ENCODE measurements at places on chromosomes 6 and 20.

GRCh38 chr6:90035047-90035723 is 140.9 kb downstream of the GJA10 start:
- no peak for DNase-seq

DNA sequence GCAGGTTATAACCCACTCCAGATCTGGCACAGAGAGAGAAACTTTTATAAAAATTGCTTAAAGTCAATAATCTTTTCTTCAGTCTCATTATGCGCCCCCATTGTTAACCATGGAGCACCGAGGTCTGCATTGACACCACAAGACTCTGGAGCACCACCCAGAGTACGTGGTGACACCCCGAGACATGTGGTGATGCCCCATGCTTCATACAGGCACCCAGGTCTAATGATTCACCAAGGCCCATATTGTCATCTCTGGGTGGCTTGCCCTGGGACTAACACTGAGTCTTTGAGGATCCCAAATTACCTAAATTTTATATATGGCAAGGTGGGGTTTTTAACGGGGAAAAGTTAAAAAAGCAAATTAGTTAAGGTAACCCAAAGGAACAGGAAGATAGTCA is 31.1 kb downstream of the CD109 start:
- no peak for DNase-seq

DNA sequence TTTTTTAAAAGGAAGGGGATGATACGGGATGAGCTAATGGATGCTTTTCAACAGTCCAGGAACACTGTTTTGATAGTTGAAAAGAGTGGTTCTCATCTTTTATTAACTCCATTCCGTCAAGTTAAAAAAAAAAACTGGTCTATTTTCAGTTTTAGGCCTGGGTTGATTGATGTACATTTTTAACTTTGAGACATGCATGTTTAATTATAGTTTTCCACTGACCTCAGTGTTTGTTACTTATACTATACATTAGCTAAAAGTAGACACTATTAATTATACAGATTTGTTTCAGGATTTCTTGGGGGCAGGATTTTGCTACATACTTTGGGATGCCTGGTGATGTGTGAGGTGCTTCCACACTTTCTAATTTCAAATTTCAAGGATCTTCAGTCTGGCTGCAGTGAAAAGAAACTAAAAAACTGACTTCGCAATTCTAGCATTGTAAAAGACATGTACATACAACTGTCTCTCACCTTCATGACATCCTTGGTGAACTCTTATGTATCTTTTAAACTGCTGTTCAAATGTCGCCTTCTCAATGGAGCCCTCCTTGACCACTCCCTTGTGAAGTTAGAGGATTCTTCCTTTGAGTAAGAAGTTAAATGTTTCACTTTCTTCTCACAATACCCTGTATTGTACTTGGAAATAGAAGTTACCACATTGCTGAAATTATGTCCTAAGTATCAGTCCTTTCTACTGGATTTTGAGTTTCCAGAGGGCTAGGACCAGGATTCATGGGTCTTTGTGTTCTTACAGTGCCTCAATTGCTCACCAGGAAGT is 101.7 kb downstream of the TSHZ2 start:
- no peak for DNase-seq

GRCh38 chr20:13546497-13547131 is 92.1 kb downstream of the TASP1 start:
- DNase-seq, result peak; percentile 28

DNA sequence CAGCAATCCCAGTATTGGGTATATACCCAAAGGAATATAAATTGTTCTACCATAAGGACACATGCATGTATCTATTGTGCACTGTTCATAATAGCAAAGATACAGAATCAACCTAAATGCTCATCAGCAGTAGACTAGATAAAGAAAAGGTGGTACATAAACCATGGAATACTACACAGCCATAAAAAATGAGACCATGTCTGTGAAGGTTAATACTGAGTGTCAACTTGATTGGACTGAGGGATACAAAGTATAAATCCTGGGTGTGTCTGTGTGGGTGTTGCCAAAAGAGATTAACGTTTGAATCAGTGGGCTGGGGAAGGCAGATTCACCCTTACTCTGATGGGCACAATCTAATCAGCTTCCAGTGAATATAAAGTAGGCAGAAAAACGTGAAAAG is 86.9 kb downstream of the MAN1A1 start:
- no peak for DNase-seq

- no peak for DNase-seq
These were observed 7.2 kb upstream of the UQCC2 start for GRCh38 chr6:33718713-33719112.

GRCh38 chr6:87200469-87201175 is 45.3 kb downstream of the ZNF292 start:
- DNase-seq, result no peak

GRCh38 chr6:19410481-19410880 is 426.7 kb upstream of the ID4 start:
- DNase-seq, result no peak

DNA sequence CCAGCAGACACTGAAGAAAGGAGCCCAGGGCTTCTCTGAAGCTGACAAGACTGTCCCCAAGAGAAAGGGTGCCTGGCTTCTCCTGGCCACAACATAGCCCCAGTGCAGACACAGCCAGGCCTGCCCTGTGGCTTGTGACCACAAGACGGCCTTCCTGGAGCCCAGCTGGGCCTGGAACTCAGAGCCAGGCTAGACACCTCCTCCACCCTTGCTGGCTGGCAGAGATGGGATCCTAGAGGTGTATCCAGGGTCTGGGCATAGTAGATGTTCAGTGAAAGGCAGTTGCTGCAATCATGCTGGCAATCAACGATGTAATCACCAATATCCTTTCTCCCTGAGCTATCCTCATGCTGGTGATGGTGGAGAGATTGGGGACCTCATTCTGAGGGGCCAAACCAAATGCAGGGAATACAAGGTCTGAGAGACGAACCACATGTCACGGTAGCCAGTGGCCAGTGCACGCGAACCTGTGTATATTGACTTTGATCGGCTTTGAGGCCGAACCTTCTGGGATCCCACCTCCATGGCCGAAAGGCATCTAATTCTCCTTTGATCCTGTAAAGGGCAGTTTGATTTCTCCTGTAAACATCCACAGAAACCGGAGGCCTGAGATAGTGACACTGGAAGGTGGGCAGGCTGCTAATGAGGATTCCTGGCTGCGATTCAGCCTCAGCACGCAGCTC is 115.2 kb downstream of the PSMB1 start:
- DNase-seq, result no peak

- no peak for DNase-seq
These were observed 453.2 kb upstream of the PTCHD4 start for GRCh38 chr6:48564036-48564820.

- no peak for DNase-seq
These were observed 469.8 kb upstream of the SOX4 start for GRCh38 chr6:21123507-21124436.

- DNase-seq, result no peak
These were observed 116.0 kb downstream of the LRRC1 start for GRCh38 chr6:53910834-53911233.

GRCh38 chr20:54382419-54382818 is 93.0 kb upstream of the DOK5 start:
- no peak for DNase-seq

DNA sequence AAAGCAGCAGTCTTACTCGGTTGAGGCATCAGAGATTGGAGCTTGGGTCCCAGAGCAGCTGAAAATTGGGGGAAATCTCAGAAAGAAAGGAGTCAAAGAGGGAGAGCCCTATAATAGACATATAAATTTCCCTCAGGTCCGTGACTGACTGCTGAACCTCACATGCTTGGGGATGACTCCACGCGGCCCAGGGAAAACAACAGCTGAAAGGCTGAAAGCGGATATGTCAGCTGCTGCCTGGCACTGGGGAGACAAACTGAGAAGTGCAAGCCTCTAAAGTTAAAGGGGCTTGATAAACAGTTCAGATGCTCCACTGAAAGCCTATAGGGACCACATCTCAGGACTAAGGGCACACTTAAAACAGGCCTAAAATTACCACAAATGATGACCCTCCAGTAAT is 255.9 kb upstream of the RIN2 start:
- DNase-seq, result no peak

- no peak for DNase-seq
These were observed 80.0 kb downstream of the CRYBG1 start for GRCh38 chr6:106440546-106440945.

- DNase-seq, result no peak
These were observed 283.2 kb upstream of the HSF2 start for GRCh38 chr6:122116119-122116834.

DNA sequence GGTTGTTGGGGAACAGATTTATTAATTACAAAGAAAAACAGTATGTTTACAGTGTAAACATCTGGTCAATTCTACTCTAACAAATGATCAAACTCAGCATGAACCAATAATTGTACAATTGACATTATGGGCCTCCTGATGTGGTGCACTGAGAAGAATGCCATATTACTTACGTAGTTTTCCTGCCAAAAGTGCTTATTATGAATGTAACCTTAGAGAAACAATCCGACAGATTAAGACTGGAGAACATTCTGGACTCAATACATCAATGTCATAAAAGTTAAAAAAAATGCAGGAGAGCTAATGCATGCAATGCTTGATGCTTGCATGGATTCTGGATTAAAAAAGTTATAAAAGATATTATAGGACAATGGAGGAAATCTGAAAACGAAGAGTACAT is 69.0 kb downstream of the LYRM4 start:
- DNase-seq, result no peak

DNA sequence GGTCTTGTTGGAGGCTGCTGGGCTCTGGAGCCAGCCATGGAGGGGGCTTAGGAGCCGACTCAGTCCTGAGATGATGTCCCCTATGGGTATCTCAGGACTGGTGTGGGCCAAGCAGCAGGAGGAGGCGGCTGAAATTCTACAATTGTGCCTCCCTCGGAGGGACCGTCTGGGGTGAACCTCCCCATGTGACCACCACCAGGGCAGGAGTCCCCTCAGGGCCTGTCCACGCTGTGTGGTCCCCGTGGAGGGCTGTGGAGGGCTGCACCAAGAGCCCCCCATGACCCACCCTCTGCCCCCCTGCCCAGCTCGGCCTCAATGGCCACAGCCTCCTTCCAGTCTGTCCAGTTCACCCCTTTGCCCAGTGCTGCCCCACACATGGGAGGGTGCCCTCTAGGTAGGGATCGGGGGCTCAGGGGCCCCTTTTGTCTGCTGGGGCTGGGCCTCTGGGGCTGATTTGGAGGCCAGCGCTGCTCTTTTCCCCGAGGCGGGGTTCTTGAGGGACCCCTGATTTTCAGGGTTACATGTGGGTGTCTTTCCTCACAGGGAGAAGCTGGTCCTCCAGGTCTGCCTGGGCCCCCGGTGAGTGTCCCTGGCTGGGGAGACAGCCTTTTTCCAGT is 1.2 kb downstream of the COL9A3 start:
- DNase-seq, result no peak

GRCh38 chr6:105921781-105922180 is 164.4 kb upstream of the PRDM1 start:
- no peak for DNase-seq

- no peak for DNase-seq
These were observed 175.2 kb downstream of the ZMYND8 start for GRCh38 chr20:47181056-47181862.

- no peak for DNase-seq
These were observed 978 bp downstream of the AURKA start for GRCh38 chr20:56391037-56391436.

DNA sequence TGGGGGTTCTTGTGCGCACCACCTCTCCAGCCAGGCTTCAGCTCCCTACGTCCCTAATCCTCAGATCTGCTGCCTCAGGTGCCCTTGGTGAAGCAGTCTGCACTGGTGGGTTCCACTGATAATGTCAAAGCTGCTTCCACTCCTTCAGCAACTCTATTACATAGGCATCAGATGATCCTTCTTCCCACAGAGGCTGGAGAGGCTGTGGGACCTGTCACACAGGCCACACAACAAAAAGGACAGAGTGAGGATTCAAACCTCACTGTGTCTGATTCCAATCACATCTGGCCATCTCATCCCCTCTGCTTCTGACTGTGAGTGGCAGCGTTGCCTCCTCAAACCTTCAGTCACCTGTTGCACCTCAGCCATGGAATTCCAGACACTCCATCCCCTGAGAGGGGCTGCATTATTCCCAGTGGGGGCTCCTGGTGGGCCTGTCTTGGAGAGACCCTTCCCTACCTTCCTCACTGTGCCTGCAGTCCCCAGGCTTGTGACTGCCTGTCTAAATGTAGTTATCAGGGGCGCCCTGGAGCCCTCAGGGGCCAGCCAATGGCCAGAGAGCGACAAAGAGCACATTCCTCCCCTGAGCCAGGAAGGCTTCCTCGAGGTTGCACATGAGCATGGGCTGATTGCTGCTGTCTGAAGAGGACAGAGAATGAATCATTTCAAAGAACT is 211.4 kb upstream of the ECI2 start:
- DNase-seq, result no peak

- no peak for DNase-seq
These were observed 48.6 kb upstream of the DST start for GRCh38 chr6:56691286-56691595.

DNA sequence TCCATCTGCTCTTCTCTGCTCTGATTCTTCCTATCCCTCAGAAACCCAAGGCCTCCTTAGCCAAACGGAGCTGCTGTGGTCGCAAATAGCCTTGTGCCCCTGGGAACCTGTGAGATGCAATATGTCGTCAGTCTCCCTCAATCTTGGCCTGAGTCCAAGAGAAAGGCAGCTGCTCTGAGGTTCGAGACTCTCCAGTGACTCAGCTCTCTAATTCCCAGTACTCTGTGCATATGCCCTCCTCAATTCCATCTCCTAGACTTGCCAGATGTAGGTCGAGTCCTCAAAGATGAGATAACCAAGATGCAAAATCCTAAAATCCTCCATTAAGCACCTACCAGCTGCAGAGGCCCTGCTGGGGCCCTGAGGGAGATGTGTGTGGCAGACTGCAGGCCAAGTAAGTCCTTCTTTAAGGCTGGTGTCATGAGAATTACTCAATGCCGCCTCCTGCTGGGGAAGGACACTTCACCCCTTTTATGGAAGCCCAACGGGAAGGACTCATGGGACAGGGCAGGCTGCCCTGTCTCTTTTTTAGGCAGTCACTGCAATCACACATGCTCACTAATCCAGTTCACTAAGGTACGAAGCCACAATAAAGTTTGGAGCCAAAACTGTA is 28.5 kb downstream of the C6orf15 start:
- no peak for DNase-seq

- DNase-seq, result no peak
These were observed 109.8 kb downstream of the JAG1 start for GRCh38 chr20:10563935-10564492.

DNA sequence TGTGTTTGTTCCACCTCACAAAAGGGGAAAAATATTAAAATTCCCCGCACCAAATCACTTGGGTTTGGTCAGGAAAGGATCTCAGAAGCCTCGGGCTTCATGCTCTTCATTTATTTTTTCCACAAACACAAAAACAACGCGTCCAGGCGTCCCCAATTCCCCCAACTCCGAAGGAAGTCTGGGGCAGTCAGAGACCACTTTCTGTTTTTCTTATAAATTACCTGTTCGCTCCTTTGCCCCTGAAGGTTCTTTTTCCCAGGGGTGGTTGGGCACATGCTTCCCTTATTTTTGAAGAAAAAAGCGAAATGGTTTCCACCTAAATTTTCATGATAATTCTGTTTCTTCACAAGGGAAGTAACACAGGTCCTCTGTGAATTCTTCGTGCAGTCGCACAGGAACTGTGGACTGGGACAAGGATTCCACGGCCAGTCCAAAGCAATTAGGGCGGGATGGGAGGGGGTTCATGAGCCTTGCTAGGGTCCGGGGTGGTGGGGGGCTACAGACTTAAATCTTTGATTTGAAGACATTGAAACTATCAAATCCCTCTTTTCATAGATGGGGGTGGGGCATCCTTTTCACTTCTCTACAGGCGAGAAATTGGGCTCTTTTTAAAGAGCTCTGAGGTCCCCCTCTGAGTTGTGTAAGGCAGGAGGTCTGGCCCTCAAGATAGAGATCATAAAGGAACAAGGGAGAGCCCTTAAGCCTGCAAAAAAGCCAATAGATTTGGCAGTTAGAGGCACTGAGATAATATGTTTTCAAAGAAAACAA is 30.5 kb upstream of the HFE start:
- DNase-seq, result no peak
